ENCODE measurements at places on chromosomes 1 and 21.

DNA sequence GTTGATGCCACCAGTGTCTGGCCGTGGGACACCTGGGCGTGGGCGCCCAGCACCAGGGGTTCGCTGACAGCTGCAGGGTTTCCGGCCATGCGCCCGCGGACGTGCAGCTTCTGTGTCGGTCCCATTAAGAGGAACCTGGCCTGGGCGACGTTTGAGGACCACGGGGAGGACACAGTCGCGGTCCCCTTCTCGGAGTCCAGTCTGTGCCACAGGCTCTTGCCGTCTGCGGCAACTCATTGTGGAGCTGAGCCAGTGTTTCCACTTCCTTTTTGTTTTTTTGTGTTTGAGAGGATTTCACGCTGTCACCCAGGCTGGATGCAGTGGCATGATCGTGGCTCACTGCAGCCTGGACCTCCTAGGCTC, 1.6 kb upstream of the C1orf159 start:
- no peak for DNase-seq

- no peak for DNase-seq
These were observed 58.4 kb downstream of the VPS26C start for GRCh38 chr21:37208741-37209225.

DNA sequence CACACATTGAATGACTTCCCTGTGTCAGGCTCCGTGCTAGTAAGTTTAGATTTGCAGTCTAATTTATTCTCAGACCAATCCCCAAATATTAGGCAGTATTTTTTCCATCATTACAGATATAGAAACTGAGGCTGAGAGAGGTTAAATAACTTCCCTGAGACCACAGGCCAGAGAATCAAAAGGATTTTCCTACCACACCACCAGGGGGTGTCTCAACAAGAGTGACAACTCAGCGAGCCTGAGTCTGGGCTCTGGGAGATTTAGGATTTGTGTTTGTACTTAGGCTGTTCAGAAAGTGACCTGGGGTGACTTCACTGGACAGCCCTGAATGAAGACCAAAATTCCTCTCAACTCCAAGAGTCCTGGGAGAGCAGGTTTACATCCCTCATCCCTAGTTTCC, 13.3 kb upstream of the LCE5A start:
- no peak for DNase-seq

DNA sequence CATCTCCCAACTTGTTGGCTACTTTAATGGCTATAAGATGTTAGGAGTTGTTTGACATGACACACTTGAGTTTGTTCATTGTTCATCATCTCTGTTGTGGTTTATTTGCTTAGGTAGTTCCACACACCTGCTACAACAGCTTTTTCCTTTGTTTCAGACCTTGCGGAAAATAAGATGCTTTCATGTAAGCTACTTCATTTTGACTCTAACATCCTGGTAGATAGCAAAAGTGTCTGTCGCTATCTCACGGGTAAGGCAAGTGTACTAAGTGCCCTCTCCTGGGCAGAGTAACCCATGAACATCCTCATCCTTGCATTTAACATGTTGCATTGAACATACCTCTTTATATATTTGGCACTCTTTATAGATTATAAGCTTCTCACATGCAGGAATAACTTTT, 1.6 kb upstream of the OR10T2 start:
- DNase-seq, result no peak

GRCh38 chr1:77697441-77697840, 15.0 kb upstream of the ZZZ3 start:
- DNase-seq, result no peak

DNA sequence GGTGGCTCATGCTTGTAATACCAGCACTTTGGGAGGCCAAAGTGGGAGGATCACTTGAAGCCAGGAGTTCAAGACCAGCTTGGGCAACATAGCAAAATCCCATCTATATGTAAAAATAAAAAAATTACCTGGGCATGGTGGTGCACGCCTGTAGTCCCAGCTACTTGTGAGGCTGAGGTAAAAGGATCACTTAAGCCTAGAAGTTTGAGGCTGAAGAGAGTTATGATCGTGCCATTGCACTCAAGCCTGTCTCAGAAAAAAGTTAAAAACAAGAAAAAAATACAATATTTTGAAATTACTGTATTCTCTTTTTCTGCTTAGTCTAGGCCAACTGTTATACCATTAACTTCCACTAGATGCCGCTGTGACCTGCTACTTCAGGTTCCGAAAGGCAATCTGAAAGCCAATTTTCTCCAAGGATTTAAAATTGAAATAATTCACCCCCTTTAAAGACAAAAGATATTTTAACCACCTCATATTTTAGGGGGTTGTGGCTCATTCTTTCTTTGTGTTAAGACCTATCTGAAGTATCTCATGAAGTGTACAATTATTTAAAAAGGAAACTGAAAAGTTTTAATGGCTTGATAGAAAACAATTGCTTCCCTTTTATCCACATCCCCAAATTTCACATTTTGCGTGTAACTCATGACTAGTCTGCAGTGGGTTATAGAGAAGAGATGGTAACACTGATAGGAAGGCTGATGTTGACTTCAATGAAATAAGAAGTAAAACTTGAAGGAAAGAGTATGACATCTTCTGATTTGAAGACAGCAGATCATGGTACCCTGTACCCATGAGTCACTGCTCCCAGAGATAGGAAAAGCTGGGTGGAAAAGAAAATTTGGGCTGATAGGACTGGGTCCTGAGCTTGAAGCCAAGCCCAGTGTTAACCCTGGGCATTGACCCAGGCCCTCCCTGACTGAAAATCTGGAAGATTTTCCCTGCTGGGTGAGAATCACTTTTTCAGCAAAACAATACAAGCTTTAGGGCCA, 24.4 kb upstream of the CLDN14 start:
- DNase-seq, result no peak

- DNase-seq, result no peak
These were observed 1.6 kb upstream of the DEGS1 start for GRCh38 chr1:224181453-224181810.

DNA sequence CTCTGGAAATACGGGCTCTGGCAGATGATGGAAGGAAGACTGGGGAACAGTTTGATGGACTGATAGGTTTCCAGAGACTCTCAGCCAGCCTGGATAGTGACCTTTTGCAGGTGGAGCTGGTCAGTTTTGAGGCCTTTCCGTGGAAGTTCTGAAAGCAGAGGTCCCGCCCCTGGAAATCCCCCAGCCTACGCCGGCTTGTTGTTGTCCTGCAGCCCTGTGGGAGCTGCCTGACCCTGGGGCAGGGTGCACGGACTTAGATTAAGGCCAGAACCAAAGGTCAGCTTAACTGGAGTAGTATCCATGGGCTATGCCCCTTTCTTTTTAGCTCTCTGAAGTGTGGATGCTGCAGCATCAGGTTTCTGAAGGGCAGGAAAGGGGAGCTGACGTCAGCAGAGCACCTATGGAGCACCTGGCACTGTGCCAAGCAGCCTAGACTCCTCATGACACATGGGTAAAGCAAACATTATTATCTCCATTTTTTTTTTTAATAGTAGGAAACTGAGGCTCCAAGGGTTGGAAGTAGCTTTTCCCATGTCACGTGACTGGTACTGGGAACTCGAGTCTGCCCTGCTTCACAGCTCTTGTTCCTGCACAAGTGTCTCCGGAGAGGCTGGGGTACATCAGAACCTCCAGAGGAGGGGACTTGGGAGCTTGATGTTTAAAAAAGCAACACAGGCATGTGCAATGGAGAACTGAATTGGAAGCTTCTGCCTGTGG, 38.5 kb downstream of the IER5 start:
- no peak for DNase-seq

DNA sequence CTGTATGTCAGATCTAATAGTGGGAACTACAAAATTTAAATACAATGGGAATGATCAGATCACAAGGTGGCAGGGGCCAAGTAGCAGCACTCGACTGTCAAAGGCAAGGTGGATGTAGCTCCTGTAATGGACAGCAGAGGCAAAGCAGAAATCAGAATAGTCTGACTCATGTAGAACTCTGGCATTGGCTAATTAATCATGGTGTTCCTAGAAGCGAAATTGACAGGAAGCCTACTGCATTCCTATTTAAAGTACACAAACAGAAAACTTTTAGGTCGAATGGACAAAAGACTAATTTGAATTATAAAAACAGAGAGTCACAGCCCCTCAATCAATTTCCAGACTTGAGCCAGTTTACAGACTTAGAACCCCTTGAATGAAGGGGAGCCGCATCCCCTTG, 17.4 kb upstream of the IL12RB2 start:
- no peak for DNase-seq

DNA sequence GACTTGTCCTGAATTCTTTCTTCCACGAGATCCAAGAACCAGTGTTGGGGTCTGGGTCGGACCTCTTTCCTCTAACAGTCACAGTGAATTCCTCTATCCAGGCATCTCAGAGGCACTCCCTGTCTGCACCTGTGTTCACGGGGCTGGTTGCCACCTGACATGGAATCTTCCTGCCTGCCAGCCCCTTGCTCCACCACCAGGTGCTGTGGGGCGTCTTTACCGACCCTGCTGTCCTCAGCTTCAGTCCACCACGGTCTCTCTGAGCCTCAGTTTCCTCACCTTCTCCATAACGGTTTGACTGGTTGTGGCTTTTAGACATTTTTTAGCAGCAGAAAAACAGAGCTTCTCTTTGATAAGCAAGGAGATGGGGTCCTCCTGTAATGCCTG, 62.7 kb downstream of the SDC3 start:
- DNase-seq, result no peak

DNA sequence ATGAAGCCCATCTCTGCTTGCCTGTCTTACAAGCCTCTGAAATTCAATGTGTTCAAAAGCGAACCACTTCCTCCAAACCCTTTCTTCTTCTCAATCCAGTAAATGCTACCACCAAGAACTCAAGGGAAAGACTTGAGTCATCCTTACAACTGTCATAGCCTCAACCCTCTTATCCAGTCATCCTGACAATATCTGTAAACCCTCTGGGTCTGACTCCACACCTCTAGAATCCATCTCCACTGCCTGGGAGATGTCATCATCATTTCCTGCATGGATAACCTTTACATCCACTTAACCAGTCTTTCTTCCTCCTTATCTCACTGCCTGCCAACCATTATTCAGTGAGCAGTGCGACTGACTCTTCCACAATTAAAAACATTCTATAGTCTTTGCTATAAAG, 441.1 kb downstream of the SETD4 start:
- DNase-seq, result no peak

DNA sequence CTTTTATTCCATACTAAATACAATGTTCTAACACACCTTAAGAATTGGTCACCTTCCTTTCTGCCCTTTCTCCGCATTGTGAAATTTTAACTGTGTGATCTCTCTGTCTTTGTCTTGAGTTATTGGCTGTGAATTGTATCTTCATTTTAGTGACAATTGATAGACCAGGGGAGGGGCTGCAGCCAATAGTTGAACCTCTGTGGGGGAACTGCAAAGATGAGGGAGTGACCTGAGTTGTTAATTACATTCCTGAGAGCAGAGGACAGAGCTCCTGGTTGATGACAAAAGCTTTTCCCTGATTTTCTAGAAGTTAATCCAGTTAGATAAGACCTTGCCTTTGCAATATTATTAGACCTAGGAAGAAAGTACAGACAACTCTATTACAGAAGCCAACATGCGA, 1535.7 kb downstream of the BRINP3 start:
- no peak for DNase-seq

DNA sequence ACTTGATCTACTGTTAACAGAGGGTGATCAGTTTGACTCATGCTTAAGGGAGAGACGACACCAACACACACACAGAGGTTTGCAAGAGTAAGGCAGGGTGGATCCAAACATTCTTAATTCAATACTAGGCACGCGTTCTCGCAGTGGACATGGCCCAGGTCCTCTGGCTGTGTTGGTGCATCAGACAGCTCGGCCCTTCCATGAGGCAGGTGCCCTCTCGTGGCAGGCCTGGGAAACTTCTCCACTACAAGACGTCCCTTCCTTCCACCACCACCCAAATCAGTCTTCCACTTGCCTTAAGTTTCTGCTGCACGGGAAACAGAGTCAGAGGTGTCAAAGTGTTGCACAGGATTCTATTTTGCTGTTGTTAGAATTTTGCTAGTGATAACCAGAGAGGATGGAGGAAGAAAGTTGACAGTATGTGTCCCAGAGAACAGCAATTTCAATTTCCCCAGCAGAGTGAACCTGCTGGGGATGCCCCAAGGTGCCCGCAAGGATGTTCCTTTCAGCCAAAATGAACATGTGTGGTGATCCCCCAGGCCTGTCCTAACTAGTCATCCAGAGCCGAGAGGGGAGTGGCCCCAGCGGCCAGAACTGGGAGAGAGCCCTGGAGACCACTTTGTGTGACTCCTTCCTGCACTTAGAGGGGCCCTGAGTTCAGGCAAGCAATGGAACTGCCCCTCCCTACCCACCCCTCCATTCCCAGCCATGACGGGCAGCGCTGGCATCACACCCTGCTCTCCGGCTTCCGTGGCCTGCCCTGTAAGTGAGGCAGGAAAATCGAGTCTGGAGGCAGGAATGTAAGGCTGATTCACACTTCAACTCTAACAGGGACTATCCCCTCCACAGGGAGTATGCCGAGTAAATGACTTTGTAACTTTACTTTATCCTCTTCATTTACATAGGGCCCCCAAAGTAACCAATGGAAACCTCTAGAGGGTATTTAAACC, 34.8 kb downstream of the MX1 start:
- DNase-seq, result peak; percentile 70

DNA sequence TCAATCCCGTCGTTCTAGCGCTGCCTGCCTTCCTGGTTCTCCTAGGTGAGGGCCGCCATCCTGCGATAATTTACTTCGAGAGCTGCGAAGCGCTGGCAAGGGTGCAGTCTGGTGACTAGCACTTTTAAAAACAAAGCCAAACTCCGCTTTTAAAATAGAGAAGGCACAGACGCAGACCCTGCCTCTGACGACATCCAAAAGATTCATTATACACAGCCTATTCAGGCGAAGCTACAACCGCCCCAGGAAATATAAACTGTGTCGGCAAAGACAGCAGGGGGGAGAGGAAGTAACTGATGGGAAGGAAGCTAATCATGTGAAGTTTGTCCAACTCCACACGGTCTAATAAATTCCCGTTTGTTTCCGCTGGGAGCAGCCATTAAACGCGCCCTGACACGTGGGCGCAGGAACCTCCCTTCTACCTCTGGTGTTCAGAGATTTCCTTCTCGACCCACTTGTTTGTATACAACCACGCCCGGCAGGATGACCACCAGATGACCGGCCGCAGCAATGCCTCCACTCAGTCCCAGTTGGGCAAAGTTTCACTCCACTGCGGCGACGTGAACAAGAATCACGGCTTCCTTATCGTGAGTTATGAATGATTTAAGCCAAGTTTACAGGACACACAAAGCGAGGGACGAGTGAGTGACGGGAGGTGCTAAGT, 1.3 kb downstream of the GNG12 start:
- no peak for DNase-seq

GRCh38 chr1:101198842-101199636, 37.8 kb upstream of the S1PR1 start:
- no peak for DNase-seq

DNA sequence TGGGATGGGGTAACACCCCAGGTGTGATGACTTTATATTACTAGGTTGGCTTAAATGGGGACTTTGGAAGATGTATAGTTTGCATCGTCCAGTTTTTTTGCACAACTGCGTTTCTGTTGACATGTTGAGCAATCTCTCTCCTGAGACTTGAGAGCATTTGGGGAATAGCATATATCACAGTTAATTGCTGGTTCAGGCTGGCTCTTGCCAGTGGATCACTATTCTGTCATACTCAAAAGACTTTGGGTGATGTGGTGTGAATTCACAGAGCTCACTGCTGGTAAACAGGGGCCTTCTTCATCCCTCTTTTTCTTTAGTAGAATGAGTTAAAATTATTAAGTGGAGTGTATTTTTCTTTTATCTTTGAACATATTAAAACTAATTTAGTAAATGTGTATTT, 44.3 kb downstream of the LHX9 start:
- no peak for DNase-seq

GRCh38 chr1:201299968-201300367, 16.7 kb downstream of the PKP1 start:
- no peak for DNase-seq

Measured in H1 (cell line).